Stimulated activated CD4-positive, alpha-beta T cell treated with anti-CD3 and anti-CD28 coated beads, Interleukin-4, amount 100 ng/mL, for 4 hours (primary cell): ENCODE measurements at places on chromosomes 5 and 9.

DNA sequence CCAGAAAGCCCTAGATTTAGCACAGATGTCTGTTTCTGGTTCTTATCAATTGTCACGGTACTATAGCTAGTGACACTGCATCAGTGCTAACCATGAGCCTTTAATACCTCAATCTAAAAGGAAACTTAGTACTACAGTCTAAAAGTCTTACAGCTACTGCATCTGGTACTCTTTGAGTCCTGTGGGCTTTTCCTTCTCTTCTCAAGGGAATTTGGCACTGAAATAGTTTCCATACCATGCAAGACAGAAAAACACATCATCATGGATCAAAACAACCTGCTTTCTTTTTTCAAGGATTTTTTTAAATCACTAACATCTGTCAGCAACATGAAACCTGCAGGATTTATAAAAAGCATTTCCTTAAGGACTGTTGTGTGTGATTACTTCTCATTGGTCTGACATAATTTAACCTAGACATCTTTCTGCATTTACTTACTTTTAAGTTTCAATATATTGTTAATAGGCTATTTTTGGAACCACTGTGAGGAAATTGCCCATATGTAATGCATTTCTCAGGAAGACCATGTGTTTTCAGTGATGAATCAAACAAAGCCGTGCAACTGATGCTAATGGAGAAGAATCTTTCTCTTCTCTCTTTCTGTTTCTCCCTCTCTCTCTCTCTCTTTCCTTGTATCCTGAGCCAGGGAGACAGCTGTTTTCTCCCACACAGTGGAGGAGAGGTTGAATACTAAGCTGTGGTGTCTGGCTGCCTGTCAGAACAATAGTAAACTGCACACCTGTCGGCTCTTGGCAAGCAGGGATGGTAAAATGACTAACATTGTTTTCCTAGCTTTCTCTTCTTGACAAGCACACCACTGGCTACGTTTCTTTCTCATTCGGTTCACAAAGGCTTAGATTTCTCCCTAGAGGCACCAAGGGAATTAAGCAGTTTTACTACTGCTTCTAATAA is 273.4 kb downstream of the CSNK1G3 start:
- DNase-seq = no peak

DNA sequence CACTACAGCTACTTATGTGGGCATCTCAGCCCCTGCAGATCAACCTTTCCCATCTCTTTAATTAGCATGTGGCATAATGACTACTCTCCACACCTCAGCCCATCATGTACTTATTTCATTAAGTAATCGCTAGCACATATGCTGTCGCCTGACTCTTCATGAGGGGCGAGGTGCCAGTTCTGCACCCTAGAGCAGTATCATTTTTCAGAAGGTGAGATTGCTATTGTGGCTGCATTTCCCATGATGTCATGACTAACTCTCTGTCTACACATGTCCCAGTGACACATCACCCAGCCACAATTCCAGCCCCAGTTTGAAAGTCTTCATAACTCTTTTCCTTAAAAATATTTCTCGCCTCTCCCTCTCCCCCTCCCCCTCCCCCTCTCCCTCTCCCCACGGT is 7.6 kb upstream of the F2RL1 start:
- DNase-seq = no peak

DNA sequence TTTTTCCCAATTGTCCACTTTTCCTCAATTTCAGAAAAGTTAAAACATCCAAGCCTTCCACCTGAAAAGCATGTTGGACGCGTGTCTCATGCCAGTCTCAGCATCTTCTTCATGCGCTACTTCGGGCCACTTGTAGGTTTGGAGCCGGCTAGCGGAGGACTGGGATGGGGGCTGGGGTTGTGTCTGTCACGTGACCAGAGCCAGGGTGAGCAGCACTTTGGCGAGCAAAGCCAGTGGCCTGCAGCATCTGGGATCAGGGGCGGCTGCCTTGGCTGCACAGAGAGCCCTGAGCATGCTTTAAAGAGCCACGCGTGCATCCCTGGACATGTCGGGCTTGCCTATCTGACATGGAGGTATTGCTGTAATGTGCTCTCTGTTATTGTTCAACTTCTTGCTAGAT is 41.2 kb downstream of the SLC6A3 start:
- no peak for DNase-seq

GRCh38 chr9:75102177-75102790 is 14.0 kb downstream of the OSTF1 start:
- no peak for DNase-seq

DNA sequence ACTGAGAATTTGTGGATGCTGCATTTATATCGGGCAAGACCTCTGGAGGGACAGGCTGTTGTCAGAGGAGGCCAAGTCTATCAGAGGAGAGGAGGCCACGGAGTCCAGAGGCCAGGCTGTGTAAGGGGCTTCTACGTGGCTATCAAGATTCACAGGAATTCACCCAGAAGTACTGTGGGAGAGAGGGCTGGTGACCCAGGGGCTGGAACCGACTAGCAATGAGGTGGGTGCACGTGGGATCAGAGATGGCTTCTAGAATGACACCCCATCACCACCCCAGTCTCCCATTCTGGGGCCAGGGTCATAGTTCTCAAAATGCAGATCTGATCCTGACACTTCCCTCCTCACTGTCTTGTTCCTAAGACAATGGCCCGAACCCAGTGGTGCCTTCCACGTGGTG is 61.2 kb upstream of the PHYKPL start:
- no peak for DNase-seq

DNA sequence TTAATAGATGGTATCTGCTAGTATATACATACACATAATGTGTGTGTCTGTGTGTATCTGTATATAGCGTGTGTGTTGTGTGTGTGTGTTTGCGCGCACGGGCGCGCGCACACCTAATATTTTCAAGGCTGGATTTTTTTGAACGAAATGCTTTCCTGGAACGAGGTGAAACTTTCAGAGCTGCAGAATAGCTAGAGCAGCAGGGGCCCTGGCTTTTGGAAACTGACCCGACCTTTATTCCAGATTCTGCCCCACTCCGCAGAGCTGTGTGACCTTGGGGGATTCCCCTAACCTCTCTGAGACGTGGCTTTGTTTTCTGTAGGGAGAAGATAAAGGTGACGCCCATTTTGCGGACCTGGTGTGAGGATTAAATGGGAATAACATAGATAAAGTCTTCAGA is 757 bp downstream of the FXN start:
- DNase-seq = peak; percentile 17

GRCh38 chr5:147613359-147613758 is 103.5 kb upstream of the DPYSL3 start:
- DNase-seq = no peak

DNA sequence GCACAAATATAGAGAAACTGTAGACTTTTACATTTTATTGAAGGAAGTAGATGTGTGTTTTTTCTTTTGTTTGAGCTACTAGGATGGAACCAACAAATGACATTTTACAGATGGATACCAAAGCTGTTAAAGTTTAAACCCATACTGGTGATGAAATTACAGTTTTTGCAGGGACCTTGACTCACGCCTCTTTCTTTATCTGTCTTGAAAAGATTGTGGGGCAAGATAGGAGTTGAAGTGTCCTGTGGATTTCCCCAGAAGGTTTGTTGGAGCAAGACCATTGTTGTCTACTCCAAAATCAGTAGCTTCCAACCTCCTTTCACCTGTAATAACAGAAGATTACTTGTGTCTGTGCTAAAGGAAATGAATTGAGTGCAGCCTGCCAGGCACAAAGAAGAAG is 4.1 kb upstream of the C5orf63 start:
- DNase-seq = no peak

GRCh38 chr5:61943713-61944112 is 362.3 kb upstream of the KIF2A start:
- no peak for DNase-seq

DNA sequence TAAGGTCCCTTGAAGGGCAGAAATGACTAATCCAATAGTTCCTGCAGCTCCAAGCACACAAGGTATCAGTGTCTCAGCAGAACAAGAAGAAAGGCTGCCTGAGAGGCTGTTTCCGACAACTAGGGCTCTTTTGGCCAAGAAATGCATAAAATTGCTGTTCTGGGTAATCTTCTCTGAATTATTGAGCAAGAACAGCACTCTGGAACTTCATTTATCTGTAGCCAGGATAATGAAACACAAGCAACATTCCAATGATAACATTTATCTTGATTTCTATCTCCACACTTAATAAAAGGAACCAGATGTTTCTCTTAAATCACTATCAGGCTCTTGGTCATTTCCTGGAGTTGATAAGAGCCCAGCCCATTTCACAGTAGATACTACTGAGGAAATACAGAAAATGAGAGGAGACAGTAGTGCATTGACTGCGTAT is 17.0 kb upstream of the AUH start:
- DNase-seq = no peak

- no peak for DNase-seq
These were observed 24.0 kb upstream of the C5orf63 start for GRCh38 chr5:127097278-127097677.

DNA sequence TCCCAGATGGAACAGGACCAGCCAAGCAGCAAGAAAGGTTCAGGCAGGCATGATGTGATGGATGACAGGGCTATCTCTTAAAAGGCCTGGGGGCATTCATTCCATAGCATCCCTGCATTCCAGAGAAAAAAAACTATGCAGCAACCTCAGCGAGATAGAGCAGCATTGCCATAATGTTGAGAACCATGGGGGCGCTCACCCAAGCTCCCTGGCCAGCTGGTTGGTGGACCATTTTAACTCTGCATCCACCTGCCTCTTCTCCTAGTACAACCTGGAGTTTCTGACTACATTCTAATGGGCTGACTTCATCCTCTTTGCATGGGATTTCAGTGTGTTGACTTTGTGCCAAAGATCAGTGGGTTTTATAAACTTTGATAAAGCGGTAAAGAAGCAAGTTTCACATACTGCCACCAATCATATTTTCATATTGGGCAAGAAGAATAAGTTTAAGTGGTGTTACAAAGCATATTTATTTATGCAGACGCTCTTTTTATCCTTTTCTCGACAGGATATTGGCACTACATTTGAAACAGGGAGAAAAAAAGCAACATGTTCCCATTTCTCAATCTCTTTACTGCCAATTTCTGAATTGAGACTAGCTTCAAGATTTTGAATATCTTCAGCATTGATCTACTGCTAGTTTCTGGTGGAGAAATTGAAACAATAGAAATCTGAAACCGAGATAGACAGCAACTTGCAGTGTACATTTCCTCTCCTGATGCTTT is 378.3 kb upstream of the WWC1 start:
- DNase-seq = no peak

DNA sequence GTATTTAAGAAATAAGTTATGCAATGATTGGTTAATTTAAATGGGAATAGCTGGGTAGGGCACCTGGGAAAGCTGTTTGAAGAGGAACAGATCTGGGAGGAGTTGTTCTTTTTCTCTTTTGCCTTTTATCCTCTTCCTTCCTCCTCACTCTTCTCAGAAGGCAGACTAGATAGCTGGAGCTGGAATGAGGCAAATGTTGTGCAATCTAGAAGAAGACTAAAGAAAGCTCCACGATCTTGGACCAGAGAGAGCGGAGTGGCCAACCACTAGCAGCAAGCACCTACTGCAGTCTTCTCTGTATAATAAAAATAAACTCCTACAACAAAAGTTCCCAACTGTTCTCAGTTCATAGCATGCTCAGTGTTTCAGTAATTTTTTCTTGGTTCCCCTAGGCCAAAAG is 19.3 kb downstream of the GLIS3 start:
- DNase-seq = no peak

GRCh38 chr9:113823421-113823820 is 52.7 kb upstream of the ZNF618 start:
- DNase-seq = no peak

GRCh38 chr9:136300866-136301265 is 3.0 kb downstream of the CCDC187 start:
- DNase-seq = no peak

DNA sequence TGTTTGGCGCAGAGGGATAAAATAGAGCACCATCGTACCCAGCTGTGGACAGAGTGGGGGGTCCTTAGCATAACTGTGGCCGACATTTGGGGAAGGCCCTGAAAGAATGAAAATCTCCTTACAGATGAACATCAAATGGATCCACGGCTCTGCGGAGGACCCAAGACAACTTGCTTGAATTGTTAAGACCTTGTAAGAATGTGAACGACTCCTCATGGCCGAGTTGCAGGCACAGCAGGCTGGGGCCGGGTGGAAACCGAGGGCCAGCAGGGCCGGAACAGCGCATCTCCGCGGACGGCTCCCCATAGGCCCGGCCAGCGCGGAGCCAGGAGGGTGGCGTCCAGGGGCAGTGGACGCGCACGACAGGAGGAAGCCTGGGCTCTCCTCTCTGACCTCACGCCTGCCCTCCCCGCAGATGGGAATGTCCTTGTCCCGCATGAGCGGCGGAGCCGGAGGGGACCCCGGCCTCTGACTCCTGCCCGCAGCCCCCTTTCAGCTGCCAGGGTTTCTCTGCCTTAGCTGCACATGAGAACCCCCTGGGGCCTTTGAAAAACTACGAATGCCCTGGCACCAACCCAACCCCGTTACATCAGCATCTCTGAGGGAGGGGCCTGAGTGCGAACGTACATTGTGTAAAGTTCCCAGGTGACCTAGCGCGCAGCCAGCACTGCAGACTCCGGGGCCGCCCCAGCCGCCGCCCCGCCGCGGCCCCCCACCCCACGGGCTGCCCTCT is 36.2 kb upstream of the PTCH1 start:
- peak; percentile 10 for DNase-seq

DNA sequence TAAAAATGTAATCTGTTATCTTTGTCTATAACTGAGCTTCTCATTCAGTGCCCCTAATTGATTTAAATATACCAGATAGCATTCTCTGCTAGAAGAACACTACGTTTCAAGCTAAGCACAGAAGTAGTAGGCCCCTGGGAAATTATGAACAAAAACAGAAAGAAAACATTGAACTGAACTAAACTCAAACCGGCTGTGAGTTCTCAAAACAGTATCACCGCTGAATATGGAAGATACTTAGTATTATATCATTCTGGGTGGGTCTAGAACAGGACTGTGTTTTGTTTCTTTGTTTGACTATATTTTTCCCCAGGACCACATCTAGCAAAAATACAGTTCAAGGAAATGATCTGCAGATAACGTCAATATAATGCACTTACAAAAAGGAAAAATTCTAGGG is 95.1 kb upstream of the HMHB1 start:
- no peak for DNase-seq

DNA sequence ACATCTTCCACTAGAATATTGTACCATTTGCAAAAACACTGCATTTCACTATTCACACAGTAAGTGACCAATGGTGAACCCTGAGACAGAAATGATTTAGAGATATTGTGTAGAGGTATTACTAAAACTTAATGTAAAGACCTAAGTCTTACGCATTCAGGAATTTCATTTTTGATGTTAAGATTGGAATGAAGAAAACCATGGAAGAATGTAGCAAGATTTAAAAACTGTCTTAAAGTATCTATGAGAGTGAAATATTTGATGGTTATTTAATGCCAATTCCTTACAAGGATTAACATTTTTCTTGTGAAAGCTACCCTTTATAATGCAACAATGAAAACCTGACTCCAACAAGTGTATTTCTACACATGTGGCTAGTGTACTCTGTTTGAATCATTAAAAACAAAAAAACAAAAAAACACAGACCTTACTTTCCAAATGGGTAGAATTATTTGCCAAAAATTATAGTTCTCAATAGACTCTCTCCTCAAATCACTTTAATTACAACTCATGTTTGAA is 172.0 kb downstream of the NNT start:
- no peak for DNase-seq
